ENCODE measurements at places on chromosomes 12 and 14.
A peak's percentile ranks its signal among the peaks of the same experiment; 100 is the strongest.

DNA sequence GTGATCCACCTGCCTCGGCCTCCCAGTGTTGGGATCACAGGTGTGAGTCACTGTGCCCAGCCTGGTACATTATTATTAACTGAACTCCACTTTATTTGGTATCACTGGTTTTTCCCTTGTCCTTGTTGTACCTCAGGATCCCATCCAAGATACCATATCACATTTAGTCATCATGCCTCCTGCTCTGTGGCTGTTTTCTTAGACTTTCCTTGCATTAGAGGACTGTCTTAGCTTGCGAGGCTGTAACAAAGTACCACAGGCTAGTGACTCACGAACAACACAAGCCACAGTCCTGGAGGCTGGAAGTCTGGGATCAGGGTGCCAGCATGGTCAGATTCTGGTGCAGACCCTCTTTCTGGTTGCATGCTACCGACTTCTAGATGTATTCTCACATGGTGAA, 12.2 kb downstream of the KLC1 start:
- no peaks in the 10 kb centered on the region for H3K4me1 ChIP-seq
- H3K4me3 ChIP-seq, result no peak overlapping the region
- no peak for DNase-seq
- H3K36me3 ChIP-seq, result no peaks in the 10 kb centered on the region

DNA sequence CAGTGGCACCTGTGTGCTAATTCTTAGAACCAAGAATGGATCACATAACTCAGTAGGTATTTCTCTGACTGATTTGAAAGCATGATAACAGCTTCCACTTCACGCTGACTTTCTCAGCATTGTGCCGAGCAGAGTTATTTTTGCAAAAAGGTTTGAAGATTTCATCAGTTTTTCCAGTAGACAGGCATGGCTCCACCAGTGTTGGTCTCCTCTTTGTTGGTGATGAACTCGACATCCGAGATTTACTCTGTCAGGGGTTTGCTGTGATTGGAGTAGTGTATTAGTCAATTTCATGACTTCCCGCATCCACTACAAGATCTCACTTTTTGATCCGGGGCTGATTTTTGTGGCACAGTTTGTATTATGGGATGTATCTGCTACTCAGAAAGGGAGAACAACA, 85.3 kb downstream of the PRKCH start:
- no peak overlapping the region for H3K27ac ChIP-seq
- no peak for DNase-seq
- H3K4me1 ChIP-seq, result no peaks in the 10 kb centered on the region
- H3K4me3 ChIP-seq, result no peak overlapping the region
- H3K27me3 ChIP-seq, result no peaks in the 10 kb centered on the region
- H3K36me3 ChIP-seq, result no peaks in the 10 kb centered on the region

DNA sequence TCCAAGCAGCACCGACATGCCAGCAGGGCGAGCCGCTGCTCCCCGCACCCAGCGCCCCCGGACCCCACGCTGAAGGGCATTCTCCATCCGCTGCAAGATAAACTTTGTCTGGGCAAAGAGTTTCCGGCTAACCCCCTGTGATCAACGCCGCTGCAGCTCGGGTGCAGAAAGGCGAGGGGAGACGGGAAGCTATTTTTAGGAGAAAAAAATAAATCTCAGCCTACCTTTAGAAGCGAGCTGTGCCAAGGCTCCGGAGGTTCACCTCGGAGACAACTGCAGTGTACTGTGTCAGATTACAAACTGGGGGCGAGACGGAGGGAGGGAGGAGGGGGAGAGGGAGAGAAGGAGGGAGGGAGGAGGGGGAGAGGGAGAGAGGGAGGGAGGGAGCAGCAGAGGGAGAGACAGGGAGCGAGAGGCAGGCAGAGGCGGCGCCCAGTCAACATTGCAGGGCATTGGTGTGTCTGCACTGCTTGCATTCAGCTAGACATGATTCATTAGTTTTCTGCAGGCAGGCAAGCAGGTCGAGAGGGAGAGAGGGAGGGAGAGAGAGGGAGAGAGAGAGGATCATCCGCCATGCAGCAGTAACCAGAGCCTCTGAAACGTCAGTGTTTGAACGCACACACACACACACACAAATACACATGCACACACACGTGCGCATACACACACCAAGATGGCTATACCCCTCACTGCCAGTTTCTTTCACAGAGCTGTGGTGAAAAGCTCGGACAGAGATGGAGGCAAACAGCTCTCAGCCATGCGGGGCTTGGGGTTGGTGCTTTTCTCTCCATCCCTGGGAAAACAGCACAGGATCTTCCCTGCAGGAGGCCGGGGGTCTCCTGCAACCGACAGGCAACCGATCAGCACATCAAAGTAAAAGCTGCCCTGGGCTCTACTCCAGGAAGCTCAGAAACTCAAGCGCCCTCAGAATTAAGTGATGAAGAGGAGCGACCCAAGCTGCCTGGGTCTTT, at the start of gene RIMBP2:
TSS of gene RIMBP2 (minus strand) at position 302 of the 971 bp plus-strand sequence. CDS start 237,286 bp downstream, outside the sequence.
- no peak for DNase-seq
- no peak within 1 kb of the TSS for H3K27ac ChIP-seq
- peaks cover 30% of the 10 kb centered on the region for H3K27me3 ChIP-seq
- no peaks in the 10 kb centered on the region for H3K4me1 ChIP-seq
- H3K36me3 ChIP-seq, result no peaks in the 10 kb centered on the region

- DNase-seq, result no peak
- no peaks in the 10 kb centered on the region for H3K27me3 ChIP-seq
- H3K4me3 ChIP-seq, result no peak overlapping the region
- H3K36me3 ChIP-seq, result no peaks in the 10 kb centered on the region
Observed at GRCh38 chr14:76726551-76726970, 34.7 kb upstream of the VASH1 start.

DNA sequence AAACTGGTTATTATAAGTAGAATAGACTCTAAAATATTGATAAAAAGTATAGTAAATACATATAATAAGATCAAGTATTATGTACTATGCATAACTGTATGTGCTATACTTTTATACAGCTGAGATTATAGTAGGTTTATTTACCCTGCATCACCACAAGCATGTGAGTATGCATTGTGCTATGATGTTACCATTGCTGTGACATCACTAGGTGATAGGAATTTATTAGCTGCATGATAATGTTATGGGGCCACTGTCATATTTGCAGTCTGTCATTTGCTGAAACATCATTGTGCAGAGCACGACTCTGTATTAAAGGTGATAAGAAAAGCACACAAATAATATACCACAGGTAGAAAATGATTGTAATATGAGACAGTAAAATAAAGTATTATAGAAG, 385.6 kb downstream of the ZFP36L1 start:
- H3K4me1 ChIP-seq, result no peaks in the 10 kb centered on the region
- no peaks in the 10 kb centered on the region for H3K36me3 ChIP-seq
- no peak overlapping the region for H3K4me3 ChIP-seq

GRCh38 chr12:55142669-55143565, 16.7 kb downstream of the OR9K2 start:
- no peaks in the 10 kb centered on the region for H3K27me3 ChIP-seq
- H3K4me1 ChIP-seq, result no peaks in the 10 kb centered on the region
- H3K4me3 ChIP-seq, result no peak overlapping the region
- H3K36me3 ChIP-seq, result no peaks in the 10 kb centered on the region
- no peak for DNase-seq

- H3K27me3 ChIP-seq, result no peaks in the 10 kb centered on the region
- peaks cover 19% of the 10 kb centered on the region for H3K36me3 ChIP-seq
- no peak overlapping the region for H3K4me3 ChIP-seq
- no peaks in the 10 kb centered on the region for H3K4me1 ChIP-seq
Observed at GRCh38 chr12:112153893-112154219, 28.5 kb downstream of the TRAFD1 start.

DNA sequence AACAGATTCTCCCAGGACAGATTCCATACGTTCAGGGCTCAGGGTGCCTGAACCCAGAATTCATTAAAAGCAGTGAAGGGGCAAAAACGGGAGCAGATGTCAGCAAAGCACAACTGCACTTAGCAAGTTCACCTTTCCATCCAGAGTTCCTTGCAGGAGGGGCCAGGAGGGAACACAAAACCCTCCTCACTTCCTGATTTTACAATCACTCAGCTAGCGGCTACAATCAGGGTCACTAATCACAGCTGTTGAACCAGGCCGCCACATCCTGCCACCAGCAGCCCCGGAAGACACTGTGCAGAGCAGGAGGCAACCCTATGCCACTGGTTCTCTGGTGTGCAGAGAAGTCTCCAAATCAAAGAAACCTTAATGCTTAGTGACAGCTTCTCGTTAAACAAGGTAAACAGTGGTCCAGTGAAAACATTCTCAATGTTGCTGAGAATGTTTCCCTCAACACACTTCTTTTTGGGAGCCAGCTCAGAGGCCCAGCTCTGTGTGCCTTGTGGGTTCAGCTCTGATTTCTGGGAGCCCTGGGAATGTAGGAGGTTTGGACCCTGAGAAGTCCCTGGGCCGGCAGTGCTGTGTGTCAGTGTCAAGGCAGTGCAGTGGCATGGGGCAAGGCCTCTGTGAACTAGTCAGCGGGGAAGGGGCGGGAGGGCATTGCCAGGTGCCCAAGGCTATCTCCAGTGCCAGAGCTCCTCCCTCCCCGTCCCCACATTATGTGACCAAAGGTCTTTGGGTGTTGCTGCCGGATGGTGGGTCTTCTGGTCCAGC, 54.5 kb downstream of the VCPKMT start:
- DNase-seq, result no peak
- H3K4me3 ChIP-seq, result no peak overlapping the region
- no peaks in the 10 kb centered on the region for H3K36me3 ChIP-seq
- peak overlapping the region; percentile 84 for H3K27ac ChIP-seq

- H3K36me3 ChIP-seq, result no peaks in the 10 kb centered on the region
- H3K27ac ChIP-seq, result no peak overlapping the region
- no peaks in the 10 kb centered on the region for H3K4me1 ChIP-seq
- H3K27me3 ChIP-seq, result no peaks in the 10 kb centered on the region
- no peak overlapping the region for H3K4me3 ChIP-seq
- no peak for DNase-seq
Observed at GRCh38 chr12:4107436-4107878, 166.1 kb upstream of the CCND2 start.

DNA sequence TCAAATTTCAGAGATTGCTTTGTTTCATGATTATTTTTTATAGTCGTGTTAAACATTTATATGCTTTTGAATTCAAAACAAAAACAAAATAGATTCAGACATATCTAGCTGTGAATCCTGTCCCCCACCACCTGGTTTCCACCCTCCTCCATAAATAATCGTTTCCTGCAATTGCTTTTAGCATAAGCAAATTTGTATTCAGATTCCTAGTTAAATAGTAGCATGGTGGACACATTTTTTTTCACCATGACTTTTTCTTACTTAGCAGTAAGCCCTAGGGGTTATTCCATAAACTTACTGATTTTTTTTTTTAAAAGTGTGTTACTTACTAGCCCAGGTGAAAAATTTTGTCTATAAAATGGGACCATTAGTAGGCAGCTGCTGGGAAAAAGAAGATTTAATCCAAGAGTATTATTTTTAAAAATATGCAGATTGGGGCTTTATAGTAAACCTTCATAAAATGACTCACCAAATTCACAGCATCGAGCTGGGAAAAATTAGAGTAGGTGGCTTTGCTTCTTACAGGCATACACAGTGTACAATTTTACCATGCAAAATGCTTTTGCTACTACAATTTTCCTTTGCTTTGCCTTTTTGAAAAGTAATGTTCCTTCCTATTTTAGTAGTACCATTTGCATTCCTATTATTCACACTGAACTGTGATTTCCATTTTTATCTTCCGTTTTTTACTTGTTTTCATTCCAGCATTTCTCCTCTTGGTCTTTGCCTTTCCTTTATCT, 117.8 kb downstream of the BTG1 start:
- no peaks in the 10 kb centered on the region for H3K36me3 ChIP-seq
- no peak overlapping the region for H3K27ac ChIP-seq
- H3K4me1 ChIP-seq, result no peaks in the 10 kb centered on the region

GRCh38 chr14:52267501-52268278, at the start of gene PTGDR:
Gene PTGDR (plus strand): TSS chr14:52267698. CDS start chr14:52267815, 117 bp downstream.
- peaks cover 21% of the 10 kb centered on the region for H3K27me3 ChIP-seq
- no peaks in the 10 kb centered on the region for H3K4me1 ChIP-seq
- H3K27ac ChIP-seq, result no peak within 1 kb of the TSS
- peak within 1 kb of the TSS; percentile 62 for H3K4me3 ChIP-seq
- no peak for DNase-seq

DNA sequence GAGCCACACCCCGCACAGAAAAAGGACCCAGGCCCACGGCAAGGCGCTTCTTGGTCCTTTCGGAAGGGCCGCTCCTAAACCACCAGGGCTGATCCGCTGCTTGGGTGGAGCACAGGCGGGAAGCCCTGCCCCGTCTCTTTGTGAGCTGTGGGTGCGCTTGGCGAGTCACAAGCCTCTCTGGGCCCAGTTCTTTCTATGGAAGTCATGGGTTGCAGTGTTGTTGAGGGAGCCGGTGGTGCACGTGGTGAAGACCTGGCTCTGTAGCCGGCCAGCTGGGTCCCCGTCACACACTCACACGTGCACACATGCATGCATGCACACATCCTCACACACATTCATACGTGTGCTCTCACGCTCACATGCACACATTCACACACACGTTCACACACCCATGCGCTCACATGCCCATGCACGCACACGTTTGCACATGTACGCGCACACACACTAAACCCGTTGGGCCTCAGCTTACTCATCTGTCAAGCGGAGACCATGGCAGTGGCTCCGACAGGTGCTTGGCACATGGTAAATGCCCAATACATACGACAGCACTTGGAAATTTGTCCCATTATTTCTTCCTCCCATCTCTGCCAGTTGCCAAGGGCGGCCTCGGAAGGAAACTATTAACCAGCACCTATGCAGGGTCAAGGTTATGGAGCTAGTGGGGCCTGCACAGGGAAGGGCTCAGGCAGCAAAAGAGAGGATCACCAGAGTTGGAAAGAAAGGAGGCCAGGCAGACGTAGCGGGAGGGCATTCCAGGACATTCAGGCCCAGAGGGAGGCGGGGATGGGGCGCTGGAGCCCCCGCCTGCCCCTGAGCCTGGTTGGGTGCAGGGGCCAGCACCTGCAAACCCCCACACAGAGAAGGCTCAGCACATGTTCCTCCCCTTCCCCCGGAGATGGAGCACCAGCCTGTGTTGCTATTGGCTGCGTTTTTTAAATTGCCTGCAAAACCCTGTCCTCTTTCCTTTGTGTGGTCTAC, 96.9 kb downstream of the SETD3 start:
- DNase-seq, result no peak
- H3K36me3 ChIP-seq, result no peaks in the 10 kb centered on the region
- H3K4me3 ChIP-seq, result no peak overlapping the region
- no peaks in the 10 kb centered on the region for H3K4me1 ChIP-seq
- H3K27ac ChIP-seq, result no peak overlapping the region

- no peak overlapping the region for H3K27ac ChIP-seq
- H3K27me3 ChIP-seq, result no peaks in the 10 kb centered on the region
- no peak overlapping the region for H3K4me3 ChIP-seq
- no peaks in the 10 kb centered on the region for H3K4me1 ChIP-seq
Observed at GRCh38 chr12:50022903-50023302, 2.4 kb downstream of the RACGAP1 start.

- no peak for DNase-seq
- no peaks in the 10 kb centered on the region for H3K27me3 ChIP-seq
- no peaks in the 10 kb centered on the region for H3K4me1 ChIP-seq
- H3K4me3 ChIP-seq, result no peak overlapping the region
Observed at GRCh38 chr12:61870658-61871484, 389.3 kb upstream of the USP15 start.

DNA sequence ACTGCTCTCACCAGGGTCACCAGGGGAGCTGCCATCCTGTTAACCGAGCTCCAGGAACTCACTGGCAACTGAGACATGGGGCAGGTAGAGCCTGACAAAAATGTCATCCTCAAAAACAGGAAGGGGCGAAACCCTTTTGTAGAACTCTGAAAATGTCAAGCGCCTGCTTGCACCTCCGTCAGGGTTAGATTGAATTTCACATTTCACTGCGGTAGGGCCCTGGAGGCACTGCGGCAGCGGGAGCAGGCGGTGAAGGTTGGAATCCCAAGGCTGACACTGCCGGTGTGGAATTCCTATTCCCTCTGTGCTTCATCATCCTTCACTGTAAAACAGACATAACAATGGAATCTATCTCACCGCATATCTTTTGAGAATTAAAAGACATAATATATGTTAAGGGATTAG, 142.8 kb upstream of the TMCC3 start:
- no peak overlapping the region for H3K4me3 ChIP-seq
- no peaks in the 10 kb centered on the region for H3K4me1 ChIP-seq
- H3K27me3 ChIP-seq, result no peaks in the 10 kb centered on the region
- H3K27ac ChIP-seq, result no peak overlapping the region
- H3K36me3 ChIP-seq, result no peaks in the 10 kb centered on the region
- DNase-seq, result no peak

All from breast epithelium (tissue), 4 donors.